Brain (organoid and tissue), 16 donors: ENCODE measurements at places on chromosomes 11 and 22.
A peak's percentile ranks its signal among the peaks of the same experiment; 100 is the strongest.

GRCh38 chr11:20088397-20089225, 71.7 kb downstream of the DBX1 start:
- DNase-seq, result no peak

- no peak for DNase-seq
Measured at GRCh38 chr22:31262312-31263133, 29.8 kb downstream of the PIK3IP1 start.

DNA sequence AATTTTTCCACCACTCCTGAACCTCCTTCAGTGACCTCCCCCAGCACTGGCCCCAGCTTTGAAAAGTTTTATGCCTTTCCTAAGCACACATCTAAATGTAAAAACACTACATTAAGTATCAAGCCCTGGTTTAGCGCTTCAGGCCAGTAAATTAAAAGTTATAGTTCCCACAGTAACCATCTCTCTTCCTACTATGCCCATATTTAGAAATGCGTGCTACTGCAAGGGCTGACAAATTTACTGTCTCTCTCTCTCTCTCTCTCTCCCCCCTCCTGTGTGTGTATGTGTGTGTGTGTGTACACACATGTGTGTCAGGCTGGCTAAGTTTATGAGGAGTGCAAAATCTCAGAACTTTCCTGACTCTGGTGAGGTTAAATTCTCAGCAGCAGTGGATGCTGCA, 231.4 kb downstream of the LARGE1 start:
- DNase-seq, result no peak

DNA sequence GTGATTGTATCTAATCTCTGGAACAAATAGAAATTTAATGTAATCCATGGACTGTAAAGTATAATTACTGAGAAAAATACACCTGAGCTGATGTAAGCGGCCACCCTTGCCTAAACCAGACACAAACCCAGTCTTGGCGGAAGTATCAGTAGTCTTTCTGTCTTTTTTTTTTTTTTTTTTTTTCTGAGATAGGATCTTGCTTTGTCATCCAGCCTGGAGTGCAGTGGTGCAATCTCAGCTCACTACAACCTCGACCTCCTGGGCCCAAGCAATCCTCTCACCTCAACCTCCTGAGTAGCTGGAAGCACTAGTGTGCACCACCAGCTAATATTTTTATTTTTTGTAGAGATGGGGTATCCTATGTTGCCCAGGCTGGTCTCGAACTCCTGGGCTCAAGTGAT, 5.5 kb upstream of the CXCR5 start:
- no peak for DNase-seq

- DNase-seq, result peak; percentile 31
Measured at GRCh38 chr11:132944569-132944944, 587.7 kb downstream of the OPCML start.

DNA sequence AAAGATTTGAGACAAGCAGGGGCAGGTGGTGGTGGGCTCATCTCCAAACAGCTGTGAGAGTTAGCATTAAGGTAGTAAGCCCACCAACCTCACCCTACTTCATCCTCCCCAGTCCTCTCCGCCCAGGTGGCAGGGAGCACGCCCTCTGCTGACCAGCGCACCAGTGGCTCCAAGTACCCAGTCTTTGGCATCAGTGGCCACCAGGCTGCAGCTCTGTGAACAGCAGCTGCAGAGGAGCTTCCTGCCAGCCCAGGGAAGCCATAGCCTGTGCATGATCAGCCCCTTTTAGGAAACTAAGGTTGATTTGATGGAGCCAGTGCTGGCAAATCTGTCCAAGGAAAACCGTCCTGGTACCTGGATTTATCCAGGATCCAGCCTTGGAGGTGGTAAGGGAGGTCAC, 21.7 kb downstream of the CAVIN3 start:
- DNase-seq, result no peak

GRCh38 chr11:117510646-117511045, 183.0 kb downstream of the CEP164 start:
- no peak for DNase-seq

GRCh38 chr22:30265823-30266444, 717 bp downstream of the OSM start:
- no peak for DNase-seq

DNA sequence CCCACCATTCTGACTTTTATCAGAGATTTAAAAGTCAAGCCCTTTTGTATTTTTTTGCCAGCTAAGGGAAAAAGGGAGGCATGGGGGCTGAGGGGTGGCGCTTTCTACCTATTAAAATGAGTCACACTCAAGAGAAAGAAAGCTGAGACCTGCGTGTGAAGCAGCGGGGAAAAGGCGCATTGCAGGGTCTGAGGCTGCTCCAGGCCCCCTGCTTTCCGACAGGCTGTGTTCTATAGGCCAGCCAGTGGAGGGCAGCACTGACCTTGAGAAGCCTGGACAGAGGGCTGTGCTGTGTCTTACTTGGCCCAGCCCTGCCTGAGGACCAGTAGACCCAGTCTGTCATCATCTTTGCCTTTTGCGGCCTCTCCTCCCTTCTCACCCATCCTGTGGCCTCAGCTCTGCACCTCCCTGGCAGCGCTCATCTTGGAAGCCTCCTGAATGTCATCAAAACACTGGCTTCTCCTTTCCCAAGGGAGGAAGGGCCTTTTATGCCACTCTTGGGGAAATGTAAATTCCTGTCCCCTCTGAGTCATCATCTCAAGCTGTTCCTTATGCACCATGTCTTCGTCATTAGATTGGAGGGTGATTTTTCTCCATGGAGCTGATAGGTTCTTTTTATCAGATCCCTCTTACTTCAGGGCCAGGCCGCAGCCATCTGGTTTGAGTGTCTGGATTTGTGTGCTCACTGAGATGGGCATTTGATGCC, 12.6 kb upstream of the MAPK8IP1 start:
- peak; percentile 80 for DNase-seq

DNA sequence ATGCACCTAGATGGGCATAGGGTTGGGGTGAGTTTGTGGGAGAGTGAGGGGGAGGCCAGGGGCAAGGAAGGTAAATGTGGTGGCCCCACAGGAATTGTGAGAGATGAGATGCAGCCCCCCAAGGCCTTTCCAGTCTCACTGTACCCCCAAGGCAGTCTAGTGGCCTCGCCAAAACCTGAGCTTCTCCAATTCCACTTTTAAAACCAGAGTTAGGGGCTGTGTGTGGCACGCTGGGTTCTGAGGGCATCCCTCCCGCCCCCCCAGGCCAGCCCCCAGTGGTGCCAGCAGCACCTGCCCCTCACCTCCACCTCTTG, 40.4 kb downstream of the KCNC1 start:
- DNase-seq, result no peak

DNA sequence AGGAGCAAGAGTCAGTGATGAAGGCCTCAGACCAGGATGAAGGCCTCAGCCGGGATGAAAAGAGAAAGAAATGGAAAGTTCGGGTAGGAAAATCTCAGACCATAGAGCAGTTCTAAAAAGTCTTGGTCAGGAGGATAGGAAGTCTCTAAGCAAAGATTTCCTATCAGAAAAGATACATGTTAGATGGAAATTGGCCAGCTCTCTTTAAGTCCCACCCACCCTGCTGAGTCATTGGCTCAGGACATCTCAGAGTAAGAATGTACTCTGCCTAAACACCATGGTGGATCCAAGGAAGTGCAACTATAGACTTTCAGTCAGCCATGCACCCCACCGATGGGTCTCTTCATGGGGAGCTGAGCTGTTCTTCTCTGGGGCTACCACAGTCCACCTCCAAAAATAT, 4.4 kb downstream of the OR8B3 start:
- DNase-seq, result no peak
